Activated naive CD4-positive, alpha-beta T cell treated with Interleukin-2 at 50 U/mL for 16 hours (primary cell): ENCODE measurements at places on chromosomes 11 and 22.

GRCh38 chr11:13258855-13259254 is 18.7 kb upstream of the BMAL1 start:
- no peak for DNase-seq

- DNase-seq = no peak
These were observed 5.4 kb downstream of the TNRC6B start for GRCh38 chr22:40183029-40183581.

- no peak for DNase-seq
These were observed 475 bp upstream of the AIP start for GRCh38 chr11:67482275-67482826.

GRCh38 chr22:27933186-27933983 is 14.3 kb upstream of the PITPNB start:
- no peak for DNase-seq

- DNase-seq = no peak
These were observed 11.8 kb downstream of the IL17REL start for GRCh38 chr22:50000587-50001387.

GRCh38 chr22:49099089-49099488 is 728.6 kb downstream of the BRD1 start:
- DNase-seq = no peak

DNA sequence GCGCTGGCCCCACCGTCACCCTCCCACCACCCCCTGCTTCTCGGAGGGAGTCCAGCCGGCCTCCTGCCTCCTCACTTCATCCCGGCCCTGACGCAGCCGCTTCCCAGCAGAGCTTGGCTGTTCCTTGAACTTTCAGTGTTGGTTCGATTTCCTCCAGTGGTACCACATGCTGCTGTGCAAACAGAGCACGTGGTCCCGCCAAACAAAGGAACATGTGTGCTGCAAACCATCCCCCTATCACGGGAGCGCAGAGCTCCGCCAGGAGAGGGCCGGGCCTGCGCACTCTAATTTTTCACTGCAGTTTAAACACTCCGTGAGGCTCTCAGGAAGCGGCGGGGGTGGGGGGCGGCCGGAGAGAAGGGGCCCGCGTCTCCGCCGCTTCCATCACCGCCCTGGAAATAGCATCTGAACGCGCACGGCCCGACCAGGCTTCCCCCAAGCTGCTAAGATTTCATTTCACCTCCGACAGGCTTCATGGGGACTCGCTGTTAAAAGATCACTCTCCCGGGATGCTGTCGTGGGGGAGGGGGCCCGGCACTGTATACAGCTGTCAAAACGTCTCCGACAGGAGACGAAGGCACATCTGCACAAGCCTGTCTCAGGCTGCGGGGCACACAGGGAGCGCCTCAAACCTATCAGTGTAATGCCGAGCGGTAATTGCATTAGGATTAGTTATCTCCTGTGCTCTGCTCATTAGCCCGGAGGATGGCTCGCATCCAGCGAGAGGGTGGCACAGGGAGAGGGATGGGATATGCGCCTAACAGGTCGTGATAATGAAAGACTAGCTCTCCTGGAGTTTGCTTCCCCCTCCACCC is 269.9 kb upstream of the SORL1-AS1 start:
- DNase-seq = no peak

DNA sequence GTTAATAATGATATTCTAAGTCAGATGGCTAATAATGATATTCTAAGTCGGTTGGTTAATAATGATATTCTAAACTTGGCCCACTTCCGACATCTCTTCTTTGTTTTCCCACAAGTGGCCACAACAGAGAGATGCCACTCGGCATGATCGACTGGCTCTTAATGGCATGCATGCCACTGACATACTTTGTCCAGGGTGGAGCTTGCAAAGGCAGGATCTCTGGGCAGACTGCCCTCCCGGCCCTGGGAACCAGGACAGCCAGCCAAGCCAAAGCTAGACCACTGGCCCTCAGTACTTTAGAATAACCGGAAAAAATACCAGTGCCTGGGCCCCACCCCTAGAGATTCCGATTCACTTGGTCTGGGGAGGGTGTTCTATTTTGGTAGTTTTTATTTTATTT is 78.1 kb downstream of the KIAA1671 start:
- DNase-seq = no peak

- DNase-seq = no peak
These were observed 24.5 kb downstream of the ASCC2 start for GRCh38 chr22:29813563-29813962.
